ENCODE measurements at places on chromosomes 1 and 21.

DNA sequence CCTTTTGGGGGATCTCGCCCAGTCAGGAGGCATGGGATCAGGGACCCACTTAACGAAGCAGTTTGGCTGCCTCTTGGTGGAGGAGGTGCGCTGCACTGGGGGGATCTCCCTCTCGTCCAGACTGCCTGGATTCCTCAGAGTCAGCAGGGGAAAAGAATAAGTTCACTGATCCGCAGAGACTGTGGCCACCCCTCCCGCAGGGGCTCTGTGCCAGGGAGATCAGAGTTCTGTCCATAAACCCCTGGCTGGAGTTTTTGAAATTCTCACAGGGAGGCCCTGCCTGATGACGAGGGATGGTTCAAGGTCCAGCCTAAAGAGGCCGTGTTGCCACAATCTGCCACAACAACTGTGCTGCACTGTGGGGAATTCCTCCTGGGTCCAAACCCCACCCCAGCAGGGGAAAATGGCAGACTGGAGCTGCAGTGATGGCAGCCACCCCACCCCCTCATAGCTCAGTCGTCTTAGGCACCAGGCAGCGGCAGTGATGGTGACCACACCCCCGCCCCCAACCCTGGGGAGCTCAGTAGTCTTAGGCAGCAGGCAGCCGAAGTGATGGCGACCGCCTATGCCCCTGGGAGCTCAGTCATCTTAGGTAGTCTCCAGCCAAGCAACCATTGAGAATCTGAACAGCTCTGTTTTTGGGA lies 273.8 kb upstream of the USP25 start:
- no peak for DNase-seq

DNA sequence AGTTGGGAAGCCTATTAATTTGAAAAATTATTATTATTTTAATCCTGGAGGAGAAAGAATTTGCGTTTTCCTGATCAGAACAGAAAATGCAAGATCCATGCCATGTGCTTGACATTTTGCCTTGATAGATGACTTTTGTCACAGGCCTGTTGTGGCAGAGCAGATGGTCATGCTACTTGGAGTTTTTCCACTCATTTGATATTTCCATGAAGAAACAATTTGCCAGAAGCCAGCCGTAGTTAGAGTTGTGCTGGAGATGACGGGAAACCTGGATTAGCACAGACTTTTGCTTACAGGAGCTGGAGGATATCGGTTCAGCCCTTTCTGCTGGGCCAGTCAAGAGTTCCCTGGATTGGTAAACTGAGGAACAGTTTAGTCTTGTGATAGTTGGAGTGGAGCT lies 3.2 kb downstream of the RCAN3 start:
- DNase-seq, result no peak

GRCh38 chr1:214440219-214440965 lies 111.0 kb downstream of the PTPN14 start:
- no peak for DNase-seq

GRCh38 chr1:21904704-21905520 lies 32.2 kb downstream of the HSPG2 start:
- DNase-seq, result peak; percentile 15

DNA sequence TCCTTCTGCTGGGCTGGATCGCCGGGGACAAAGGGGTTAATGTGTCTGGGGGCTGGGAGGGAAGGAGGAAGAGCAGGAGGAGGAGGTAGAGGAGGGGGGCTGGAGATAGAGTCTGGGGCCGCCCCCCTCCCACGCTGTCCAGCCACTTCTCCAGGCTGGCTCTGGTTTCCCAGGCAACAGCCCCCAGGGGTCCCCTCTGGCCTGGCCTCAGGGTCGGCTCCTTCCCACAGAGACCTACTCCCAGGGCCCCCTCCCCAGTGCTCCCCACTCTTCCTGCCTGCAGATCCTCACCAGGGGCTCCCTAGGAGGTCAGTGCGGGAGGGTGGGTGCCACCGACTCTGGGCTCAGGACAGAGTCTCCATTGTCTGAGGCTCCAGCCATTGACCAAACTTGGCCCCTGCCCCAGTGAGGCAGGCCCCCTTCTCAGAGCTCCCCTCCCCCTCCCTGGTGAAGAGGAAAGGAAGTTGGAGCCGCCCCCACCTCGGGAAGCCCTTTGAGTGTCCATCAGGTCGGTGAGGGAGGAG lies 34.1 kb downstream of the ARHGEF10L start:
- DNase-seq, result no peak

DNA sequence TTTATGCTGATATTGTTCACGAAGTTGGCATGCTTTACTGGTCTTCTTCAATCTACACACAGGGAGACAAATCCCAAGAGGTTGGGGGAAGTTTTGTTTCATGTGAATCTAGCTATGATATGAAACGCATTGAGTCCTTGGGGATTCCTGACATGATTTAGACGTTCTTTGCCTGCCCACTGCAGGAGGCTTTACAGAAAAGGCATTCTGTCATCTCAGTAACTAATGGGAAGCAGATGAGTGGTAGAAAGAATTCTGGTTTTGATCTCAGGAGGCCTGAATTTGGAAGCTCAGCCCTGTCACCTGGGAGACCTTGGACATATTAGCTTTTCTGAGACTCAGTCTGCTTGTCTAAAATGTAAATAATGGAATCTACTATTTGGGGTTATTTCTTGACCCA lies 383.0 kb upstream of the NFIA start:
- no peak for DNase-seq

DNA sequence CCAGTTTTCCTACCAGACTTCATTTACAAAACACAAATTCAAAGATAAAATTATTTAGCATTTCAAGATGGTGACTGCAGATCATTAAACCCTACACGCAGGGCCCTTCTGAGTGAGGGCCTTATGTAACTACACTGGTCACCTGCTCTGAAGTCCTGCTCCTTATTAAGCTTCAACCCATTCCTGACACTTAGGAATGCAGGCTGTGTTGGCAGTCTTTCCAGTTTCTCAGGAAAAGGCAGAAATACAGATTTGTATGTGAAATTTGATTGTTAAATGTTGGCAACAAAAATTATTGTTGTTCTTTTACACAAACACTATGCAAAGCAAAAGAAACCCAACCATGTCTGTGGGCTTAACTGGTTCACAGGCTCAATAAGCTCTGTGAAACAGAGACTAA lies 25.8 kb upstream of the BCAS2 start:
- no peak for DNase-seq

GRCh38 chr1:101260556-101261350 lies 23.9 kb downstream of the S1PR1 start:
- DNase-seq, result no peak

DNA sequence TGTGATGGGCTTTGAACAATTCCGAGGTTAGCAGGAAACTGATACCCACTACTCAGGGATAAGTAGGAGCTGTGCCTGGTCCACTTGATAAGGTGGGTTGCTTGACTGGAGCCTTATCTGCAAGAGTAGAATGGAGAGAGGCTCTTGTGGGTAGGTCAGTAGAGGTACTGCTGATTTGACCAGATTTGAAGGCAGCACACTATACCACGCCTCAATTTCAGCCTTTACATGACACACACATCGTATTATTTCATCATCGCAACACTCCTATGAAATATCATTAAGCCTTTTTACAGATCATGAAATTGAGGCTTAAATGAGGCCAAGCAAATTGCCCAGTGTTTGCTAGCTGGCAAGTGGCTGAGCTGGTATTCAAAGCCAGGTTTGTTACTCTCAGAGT lies 69.6 kb downstream of the KCNJ15 start:
- no peak for DNase-seq

DNA sequence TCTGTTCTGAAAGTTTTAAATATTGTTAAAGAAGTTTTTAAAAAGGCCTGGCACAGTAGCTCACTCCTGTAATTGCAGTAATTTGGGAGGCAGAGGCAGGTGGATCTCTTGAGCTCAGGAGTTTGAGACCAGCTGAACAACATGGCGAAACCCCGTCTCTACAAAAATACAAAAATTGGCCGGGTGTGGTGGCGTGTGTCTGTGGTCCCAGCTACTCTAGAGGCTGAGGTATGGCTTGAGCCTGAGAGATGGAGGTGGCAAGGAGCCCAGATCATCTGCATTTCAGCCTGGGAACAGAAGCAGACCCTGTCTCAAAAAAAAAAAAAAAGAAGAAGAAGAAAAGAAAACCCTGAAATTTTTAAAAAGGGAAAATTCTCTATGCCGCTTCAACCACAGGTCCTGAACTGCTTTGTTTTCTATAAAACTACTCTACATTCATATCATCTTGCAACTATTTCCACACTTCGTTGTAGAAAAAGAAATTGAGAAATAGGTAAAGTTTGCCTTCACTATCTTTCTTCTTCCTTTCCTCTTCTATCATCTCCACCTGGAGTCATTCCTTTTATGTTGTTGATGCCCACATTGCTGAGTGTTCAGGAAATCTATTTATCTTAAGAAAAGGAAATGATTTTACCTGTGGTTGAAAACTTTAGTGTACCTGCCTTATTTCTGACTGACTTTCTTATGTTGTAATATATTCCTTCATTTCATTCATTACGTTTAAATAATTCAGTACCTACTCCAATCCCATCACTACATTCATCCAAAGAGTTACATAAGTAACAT lies 1.7 kb downstream of the ATP6V1G3 start:
- no peak for DNase-seq

DNA sequence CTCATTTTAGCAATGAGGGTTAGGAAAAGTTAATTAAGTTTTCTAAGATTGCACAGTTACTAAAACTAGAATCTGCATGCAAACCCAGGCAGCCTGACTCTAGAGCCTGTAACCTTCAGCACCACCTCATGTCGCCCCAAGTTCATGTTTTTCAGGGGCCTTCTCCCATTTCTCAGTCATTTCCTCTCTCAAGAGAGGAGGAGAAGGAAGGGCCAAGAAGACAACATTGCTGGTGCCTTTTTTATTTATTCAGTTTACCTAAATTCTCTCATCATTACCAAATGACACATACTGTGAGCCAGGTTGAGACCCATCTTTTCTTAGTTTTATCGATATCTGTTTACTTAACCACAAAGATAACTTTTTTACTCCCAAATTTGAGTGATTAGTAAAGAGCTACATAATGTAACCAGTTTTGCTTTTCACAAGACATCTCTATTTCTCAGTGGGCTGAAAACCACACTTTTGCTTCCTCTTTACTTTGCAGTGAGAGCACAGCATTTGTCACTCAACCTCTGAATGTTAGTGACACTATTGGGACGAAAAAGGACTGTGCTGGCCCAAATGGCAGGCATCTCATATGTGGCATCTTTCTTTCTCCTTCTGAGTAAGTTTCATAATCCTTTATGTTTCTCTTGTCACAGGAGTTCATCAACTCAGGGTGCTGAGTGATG lies at the start of gene CD101:
Gene CD101, plus strand, starts transcription at position 507 of the 674 bp plus-strand sequence. Its CDS starts 58 bp downstream, at position 565.
- no peak for DNase-seq

DNA sequence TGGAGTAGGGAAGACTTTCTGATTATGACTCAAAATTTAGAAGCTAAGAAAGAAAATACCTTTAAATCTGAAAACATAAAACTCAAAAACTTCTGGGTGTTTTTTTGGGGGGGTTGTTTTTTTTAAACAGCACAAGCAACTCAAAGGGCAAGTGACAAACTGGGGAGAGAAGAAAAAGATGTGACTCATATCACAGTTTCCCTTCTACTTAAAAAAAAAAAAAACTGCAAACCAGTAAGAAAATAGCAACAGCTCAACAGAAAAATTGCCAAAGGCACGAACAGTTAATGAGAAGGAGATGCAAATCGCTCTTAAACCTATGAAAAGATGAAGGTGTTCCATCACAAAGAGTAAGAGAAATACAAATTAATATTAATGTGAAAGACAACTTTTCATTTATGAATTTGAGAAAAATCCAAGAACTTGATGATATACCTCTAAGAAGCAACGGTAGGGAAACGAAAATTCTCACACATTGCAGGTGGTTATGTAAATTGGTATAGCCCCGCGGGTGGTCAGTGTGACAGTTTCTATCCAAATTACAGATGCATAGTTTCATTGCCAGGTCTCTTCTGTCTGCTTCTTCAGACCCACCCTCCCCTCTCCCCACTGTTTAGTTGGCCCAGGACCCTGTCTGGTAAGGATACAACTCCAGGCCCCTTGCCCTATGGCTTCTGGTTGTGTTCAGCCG lies 9.0 kb downstream of the IFNAR2 start:
- no peak for DNase-seq

DNA sequence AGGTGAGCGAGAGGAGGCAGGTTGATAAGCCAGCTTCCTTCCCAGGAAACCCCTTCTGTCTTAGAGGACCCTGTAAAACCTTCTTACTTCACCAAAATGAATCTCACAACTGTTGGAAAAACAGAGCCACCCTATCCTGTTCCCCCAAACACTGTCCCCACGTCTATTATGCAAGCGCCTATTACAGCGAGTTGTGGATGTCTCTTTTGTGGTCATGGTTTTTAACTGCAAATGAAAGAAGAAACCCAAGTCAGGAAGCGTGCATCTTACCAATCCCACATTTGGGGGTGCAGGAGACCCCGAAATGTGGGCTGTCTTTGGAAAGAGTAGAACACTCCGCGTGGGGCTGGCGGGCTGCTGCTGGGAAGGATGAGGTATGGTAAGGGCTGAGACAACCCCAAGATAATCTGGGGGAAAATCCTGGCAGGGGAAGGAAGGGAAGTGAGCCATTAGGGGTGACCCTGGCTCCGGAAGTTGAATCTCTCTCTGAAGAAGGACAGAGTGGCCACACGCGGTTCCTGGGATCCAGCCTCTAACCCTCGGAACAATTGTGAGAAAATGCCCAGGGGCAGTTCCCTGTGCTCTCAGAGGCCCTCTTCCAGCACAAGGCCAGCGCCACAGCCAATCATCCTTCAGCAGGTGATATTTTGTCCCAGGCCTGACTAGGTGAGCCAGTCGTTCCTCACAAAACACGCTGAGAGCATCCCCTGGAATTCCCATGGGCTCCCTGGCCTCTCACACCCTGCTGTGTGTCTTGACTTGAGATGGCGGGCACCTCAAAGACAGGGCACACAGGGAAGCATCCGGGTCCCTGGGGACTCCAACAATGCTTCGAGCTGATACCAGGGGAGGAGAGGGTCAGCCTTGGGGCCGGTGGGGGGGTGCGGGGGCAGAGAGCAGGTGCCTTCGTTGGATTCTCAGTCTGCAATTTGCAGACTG lies 168.5 kb upstream of the IRF2BP2 start:
- no peak for DNase-seq

DNA sequence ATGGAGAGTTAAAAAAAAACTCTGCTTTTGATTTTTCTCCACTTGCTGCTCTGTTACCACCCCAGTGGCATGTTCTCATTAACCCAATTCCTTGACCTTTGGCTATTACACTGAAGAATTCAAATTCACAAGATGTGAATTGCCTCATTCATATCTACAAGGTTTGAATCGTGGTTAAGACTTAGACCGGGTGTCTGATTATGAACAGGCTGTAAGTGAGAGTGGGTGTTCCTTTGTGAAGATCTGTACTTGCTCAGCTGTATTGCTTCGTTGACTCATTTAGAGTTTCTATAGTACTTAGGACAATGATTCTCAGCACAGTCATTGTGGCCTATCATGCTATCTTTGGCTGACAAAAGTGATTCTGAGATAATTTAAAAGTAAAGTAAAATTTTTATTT lies 36.4 kb downstream of the DNM3 start:
- DNase-seq, result no peak

DNA sequence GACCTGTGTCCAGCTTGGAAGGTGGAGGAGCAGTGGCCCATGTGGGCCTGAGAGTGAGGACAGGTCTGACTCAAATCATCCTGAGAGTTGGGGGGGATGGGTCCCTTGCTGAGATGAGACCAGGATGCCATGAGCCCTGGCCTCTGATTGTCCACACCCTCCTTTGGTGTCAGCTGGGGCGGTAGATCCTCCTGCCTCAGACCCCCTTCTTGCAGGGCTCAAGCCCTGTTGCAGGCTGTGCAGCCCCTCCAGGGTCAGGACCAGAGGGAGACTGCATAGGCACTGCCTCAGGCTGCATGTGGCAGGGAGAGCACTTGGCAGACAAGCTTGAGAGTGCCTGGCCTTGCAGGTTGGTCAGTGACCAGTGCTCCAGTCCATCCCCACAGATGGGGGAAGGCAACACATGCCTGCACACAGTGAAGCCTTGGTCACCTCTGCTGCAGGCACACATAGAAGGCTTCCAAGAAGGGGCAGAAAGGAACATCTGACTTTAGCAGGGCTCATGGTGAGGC lies 82.2 kb upstream of the ACTRT2 start:
- no peak for DNase-seq
